ENCODE measurements at places on chromosomes 6 and 20.

DNA sequence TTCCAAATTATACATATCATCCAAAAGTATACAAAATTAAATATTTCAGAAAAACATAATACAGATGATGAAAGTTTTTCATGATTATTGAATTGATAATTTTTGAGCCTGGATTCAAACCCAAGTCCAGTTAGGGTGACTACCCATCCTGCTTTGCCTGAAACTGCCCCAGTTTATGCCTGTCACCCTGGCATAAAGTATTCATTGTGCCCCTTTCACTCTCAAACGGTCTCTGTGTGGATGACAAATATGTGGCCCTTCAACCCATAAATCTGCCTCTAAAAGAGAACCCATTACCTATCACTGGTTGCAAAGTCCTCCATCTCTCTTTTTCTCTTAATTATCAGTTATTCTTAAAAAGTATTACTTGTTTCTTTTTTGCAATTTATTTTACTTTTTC is 553.7 kb upstream of the JARID2 start:
- DNase-seq = no peak

DNA sequence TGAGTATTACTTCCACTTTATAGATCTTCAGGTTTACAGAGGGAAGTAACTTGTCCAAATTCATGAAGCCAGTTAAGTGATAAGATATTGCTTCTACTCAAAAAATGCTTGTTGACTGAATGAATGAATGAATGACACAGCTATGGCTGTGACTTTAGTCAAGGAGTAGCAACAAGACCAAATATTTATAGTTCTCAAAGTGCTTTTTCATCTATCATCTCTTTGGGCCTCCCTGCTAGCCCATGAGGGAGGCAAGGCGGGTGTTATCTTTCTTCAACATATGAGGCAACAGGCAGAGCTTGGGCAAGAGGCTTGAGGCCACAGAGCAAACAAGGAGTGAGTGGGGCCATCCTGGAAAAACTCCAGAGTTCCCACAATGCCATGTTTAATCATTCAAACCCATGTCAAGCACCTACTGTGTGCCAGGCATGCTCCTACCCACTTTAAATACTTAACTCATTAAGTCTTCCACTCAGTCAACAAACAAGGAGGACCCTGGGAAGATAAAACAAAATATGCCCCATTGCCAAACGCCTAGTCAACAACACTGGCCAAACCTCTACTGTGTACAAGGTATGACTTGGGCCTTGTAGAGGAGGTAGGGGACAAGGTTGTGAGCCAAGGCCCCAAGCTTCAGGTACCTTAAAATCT is 15.9 kb downstream of the BCL2L1 start:
- no peak for DNase-seq

- no peak for DNase-seq
These were observed 135.7 kb downstream of the ALDH8A1 start for GRCh38 chr6:134814076-134814695.

GRCh38 chr20:7257692-7258466 is 490.4 kb downstream of the BMP2 start:
- DNase-seq = no peak

DNA sequence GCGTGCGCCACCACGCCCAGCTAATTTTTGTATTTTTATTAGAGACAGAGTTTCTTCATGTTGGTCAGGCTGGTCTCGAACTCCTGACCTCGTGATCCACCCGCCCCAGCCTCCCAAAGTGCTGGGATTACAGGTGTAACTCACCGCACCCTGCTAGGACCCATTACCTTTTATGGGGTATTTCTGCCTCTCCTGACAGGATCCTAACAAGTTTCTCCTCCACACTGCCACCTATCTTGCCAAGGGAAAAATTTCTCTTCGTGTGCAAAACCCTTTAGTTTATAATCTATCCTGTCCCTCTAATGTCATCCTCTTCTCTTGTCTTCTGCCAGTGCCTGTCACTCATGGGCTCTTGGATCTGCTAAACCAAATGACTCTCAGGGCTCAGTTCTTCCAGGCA is 1.9 kb downstream of the STMND1 start:
- no peak for DNase-seq

DNA sequence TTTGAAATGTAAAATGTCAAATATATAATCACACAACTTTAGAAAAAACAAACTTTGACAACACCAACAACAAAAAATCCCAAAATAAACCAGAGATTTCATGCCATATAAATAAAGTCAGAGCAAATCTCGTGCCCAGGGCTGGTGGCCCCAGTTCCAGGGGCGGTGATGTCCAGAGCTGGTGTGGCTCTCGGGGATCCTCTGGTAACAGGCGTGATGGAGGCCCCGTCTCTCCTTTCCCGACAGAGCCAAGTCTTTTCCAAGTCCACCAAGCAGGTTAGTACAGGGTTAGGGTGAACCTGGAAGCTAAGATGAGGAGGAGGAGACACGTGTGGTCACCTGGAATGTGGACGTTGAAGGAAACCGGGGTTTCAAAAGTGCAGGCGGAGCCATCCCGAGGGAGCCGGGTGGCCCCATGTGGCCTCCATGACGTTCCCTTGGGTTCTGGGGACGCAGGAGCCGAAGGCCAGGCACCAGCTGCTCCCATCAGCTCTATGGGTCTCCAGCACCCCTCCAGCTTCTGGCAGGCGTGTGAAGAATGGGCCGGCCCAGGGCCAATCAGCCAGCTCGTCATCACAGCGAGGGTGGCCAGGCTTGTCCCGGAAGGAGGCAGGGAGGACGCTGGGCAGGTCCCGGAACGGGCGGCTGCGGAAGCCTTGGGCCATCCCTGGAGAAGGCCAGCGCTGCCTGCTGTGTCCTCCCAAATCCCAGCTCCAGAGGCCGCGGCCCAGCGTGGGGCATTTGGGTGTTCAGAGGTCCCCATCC is 202.5 kb downstream of the PREX1 start:
- DNase-seq = no peak

DNA sequence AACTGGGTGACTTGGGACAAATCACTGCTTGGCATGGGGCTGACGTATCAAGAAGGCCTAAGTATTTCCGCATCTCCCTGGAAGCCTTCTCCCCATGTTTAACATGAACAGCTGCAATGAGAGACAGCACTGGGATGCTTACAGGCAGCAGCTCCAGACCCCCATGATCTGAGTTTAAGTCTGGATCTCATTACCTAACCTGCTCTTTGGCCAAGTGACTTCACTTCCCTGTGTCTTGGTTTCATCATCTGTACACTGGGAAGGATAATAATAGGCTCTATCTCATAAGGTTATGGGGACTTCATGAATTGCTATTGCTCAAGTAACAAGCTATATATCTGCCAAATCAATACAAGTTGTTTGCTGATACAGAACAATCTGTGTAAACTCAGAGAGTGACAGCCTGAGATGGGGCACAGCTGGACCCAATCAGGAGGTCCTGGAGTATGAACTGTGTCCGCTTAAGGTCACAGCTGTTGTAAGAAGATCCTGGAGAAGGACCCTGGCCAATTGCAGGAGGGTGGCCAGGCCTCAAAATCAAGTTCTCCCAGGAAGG is 56.0 kb downstream of the TGM2 start:
- DNase-seq = no peak

DNA sequence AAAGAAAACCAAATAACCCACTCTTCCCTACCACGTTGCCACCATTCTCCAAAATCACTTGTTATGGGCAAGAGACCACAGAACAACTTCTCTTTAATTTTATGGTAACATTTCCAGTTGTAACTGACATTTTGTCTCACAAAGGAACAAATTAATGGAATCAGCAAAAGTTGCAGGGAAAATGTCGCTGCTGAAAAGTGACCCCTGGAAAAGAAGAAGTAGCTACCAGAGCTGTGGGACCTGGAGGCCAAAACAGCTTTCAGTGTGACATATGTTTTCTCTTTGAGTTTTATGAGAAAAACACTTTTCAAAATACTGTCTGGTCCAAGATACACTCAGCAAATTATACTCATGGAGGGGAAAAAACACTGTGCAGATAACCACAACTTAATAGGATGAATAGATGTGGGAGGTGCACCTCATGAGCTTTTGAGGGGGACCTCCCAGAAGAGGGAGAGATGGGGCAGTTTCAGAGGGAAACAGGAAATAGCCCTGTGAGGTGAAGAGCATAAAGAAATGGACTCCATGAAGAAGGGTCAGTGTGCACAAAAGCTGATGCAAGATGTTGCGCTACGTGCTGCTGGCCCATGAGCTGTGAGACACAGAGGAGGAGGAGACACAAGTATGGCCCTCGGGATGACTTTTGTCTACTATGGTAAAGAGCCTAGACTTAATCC is 87.3 kb downstream of the DTNBP1 start:
- DNase-seq = no peak

GRCh38 chr6:94272327-94272726 is 853.0 kb upstream of the EPHA7 start:
- no peak for DNase-seq

DNA sequence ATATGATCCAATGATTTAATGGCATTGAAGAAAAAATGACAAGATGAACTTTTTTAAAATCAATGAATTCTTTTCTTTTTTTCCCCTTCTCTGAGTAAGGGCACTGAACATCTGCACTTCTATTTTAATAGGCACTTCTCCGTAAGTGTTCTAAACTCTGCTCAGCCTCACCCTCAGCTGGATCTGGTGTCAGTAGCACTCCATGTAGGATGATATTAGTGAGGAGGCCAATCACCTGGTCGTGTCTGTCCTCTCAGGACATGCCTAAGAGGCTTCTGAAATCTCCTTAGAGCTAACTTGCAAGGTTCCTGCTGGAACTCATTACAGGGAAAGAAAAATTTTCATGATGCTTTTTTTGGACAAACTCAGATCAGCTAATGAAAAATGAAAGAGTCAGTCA is 148.6 kb upstream of the MLIP start:
- no peak for DNase-seq

DNA sequence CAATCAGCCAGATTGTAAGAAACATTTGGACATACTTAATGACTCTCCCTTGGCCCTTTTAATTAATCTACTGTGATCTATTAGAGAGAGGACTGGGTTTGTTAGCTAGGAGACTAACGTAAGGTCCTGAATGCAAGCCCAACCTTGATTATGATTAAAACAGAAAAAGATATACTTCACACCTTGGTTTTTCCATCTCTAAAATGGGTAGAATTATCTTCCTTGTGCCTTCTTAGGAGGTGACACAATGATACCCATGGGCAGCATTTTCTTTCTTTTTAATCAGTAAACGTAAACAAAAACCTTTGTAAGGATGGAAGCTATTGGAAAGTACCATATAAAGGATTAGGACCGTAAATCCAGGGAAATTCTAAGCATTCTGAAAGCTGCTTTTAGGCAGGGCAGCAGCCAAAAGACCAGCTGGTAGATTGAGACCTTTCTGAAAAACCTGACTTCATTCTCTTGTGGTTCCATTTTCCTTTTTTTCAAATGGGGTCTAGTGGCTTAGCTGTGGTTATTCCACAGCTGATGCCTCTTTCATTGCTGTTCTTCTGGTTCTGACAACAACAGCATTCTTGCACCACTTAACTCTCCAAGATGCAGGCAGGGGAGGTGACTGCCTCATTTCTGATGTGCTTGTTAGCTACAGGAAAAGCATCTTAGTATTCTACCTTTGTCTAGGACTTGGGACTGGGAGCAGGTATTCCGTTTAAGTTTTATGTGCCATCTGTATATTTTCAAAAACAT is 27.4 kb downstream of the RREB1 start:
- DNase-seq = no peak

- no peak for DNase-seq
These were observed 43.6 kb upstream of the PHACTR3 start for GRCh38 chr20:59560588-59561227.

GRCh38 chr6:128574402-128574801 is 54.0 kb upstream of the PTPRK start:
- DNase-seq = no peak

- no peak for DNase-seq
These were observed 21.4 kb upstream of the PLAGL1 start for GRCh38 chr6:144029452-144029851.

DNA sequence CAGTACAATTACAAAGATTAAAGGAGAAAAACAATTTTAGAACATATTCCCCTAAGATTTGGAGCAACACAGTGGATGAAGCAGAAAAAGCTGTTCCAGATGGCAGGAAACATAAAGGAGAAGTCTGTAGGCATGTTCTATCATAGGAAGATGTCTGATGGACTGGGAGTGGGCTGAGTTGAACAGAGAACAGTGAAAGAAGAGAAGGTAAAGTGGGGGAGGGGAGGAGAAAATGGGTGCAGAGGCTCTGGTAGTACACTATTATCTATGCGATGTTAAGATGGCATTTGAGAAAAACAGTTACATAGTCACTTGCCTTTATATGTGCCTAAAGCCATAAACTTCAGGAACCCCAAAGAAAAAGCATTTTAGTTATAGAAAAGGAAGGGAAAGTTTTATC is 4.2 kb upstream of the PHIP start:
- no peak for DNase-seq

- DNase-seq = peak; percentile 60
These were observed 38.6 kb downstream of the PREX1 start for GRCh38 chr20:48789185-48789668.

- DNase-seq = no peak
These were observed 36.2 kb downstream of the SNX5 start for GRCh38 chr20:17932396-17932795.

- no peak for DNase-seq
These were observed 107.3 kb downstream of the EPB41L2 start for GRCh38 chr6:130955755-130956154.

- no peak for DNase-seq
These were observed 643 bp downstream of the CD24 start for GRCh38 chr6:106973836-106974335.

DNA sequence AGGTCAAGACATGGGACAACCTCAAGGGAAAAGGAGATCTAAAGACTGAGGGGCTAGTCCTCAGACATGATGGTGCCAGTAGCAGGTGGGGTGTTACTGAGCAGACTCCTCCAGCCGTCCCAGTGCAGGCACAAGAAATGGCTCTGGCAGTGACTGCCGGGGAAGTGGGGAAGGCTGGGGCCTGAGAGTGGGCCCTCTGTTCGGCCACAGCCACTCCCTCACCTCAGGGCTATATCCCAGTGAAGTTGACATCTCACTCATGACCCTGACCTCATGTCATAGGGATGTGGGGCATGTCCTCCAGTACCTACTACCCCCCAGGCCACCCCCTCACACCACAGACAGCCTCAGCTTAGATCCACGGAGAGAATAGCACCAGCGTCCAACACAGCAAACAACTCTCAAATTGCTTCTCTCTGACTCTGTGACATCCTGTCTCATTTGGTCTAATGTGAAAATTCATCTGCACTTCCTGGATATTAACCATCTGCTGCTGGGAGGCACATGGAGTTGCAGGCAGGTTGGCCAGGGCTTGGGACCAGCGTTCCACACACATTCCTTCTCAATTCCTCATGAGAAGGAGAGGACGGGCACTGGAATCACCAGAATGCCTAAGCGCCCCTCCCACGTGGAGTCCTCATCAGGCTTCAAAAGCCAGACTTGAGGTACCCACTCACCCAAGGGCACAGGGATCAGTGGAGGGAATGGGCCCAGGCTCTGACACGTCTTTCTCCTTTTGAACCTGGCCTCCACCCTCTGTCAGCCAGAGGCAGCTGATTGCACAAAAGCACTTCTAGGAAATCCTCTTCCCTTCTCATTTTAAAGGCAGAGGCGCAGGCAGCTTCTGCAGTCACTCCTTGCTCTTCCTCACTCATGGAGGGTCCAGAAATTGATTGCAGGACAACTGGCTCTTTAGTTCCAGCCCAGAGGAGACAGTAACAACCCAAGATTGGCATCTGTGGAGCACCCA is 163.6 kb upstream of the CST7 start:
- no peak for DNase-seq

- DNase-seq = no peak
These were observed 59.5 kb downstream of the RPP40 start for GRCh38 chr6:4944325-4944724.

- DNase-seq = no peak
These were observed 1.1 kb upstream of the ZBTB24 start for GRCh38 chr6:109484122-109484521.

GRCh38 chr6:158665332-158665731 is 15.5 kb downstream of the SYTL3 start:
- no peak for DNase-seq

GRCh38 chr6:11833626-11834592 is 55.3 kb upstream of the ADTRP start:
- DNase-seq = no peak

Measured in activated naive CD4-positive, alpha-beta T cell treated with Interleukin-2 at 50 U/mL for 16 hours (primary cell).